ENCODE measurements at places on chromosomes 12 and 14. TPM values are rescaled to one million over a fixed set of nuclear protein-coding genes. Genes with fewer than 3 reads are reported as not detected.

Gene PCK2
- total RNA-seq = 159 TPM

Gene E2F7
- total RNA-seq = 0.23 TPM

Gene LIN7A
- 22.1 TPM for total RNA-seq

Gene KCNC2
- 0.02 TPM for total RNA-seq

Gene FAM90A1
- not detected for total RNA-seq

Gene FLRT2
- total RNA-seq = 2.8 TPM

Gene KRT83
- not detected for total RNA-seq

Gene SSPN
- 0.59 TPM for total RNA-seq

Gene FAIM2
- total RNA-seq = not detected

Gene TOMM20L
- not detected for total RNA-seq

Gene HOXC9
- total RNA-seq = not detected

Gene LUM
- total RNA-seq = 5.1 TPM

Gene MYF5
- not detected for total RNA-seq

GRCh38 chr12:57191410-57191809 lies 25.2 kb upstream of the NXPH4 start:
- no peak overlapping the region for H3K4me3 ChIP-seq
- no peak overlapping the region for H3K27ac ChIP-seq
- no peaks in the 10 kb centered on the region for H3K27me3 ChIP-seq
- no peak for DNase-seq
- H3K4me1 ChIP-seq = no peaks in the 10 kb centered on the region

- no peak overlapping the region for H3K27ac ChIP-seq
- no peaks in the 10 kb centered on the region for H3K4me1 ChIP-seq
- no peaks in the 10 kb centered on the region for H3K27me3 ChIP-seq
- no peaks in the 10 kb centered on the region for H3K36me3 ChIP-seq
- DNase-seq = no peak
Measured at GRCh38 chr12:104809706-104810385, 148.2 kb downstream of the SLC41A2 start.

- H3K27me3 ChIP-seq = no peaks in the 10 kb centered on the region
- H3K4me1 ChIP-seq = no peaks in the 10 kb centered on the region
- DNase-seq = no peak
- no peak overlapping the region for H3K4me3 ChIP-seq
Measured at GRCh38 chr14:90693413-90693812, 122.8 kb downstream of the TTC7B start.

DNA sequence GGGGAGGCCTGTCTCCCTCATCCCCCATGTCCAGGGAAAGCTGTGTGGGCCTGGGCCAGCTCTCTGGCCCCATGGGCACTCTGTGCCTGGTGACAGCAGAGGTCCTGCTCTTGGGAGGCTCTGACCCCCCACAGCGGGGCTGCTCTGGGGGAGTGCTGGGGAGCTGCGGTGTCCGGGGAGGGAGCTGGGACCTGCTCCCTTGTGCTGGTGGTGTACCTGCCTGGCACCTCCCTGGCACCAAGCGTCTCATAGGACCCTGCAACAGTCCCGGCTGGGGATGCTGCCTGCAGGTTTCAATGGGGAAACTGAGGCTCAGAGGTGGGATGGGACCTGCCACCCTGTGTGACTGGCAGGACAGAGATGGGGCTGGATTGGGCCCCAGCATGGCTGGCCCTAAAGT lies 111.3 kb downstream of the KIF26A start:
- no peak overlapping the region for H3K4me3 ChIP-seq
- H3K36me3 ChIP-seq = no peaks in the 10 kb centered on the region
- no peak overlapping the region for H3K27ac ChIP-seq

- H3K4me1 ChIP-seq = no peaks in the 10 kb centered on the region
- no peak overlapping the region for H3K4me3 ChIP-seq
- H3K27me3 ChIP-seq = no peaks in the 10 kb centered on the region
- no peaks in the 10 kb centered on the region for H3K36me3 ChIP-seq
- H3K27ac ChIP-seq = no peak overlapping the region
Measured at GRCh38 chr14:36087411-36087810, 89.1 kb downstream of the PTCSC3 start.

GRCh38 chr14:58138031-58138713 lies 13.8 kb downstream of the ARMH4 start:
- no peaks in the 10 kb centered on the region for H3K36me3 ChIP-seq
- no peaks in the 10 kb centered on the region for H3K27me3 ChIP-seq
- DNase-seq = no peak

- H3K4me1 ChIP-seq = peaks cover 5% of the 10 kb centered on the region
- DNase-seq = peak; percentile 33
- H3K27ac ChIP-seq = peak within 1 kb of the TSS; percentile 22
- no peaks in the 10 kb centered on the region for H3K27me3 ChIP-seq
- no peaks in the 10 kb centered on the region for H3K36me3 ChIP-seq
Measured at GRCh38 chr12:42589465-42590329, at the start of gene PRICKLE1. Gene PRICKLE1 (minus strand): TSS chr12:42589746. CDS start chr12:42472516, 117,230 bp downstream.

GRCh38 chr14:94074534-94074933 lies 6.5 kb downstream of the DDX24 start:
- H3K27ac ChIP-seq = no peak overlapping the region
- no peak overlapping the region for H3K4me3 ChIP-seq
- no peaks in the 10 kb centered on the region for H3K4me1 ChIP-seq
- no peaks in the 10 kb centered on the region for H3K27me3 ChIP-seq

GRCh38 chr12:9711664-9712063 lies 21.2 kb downstream of the CLECL1 start:
- no peak overlapping the region for H3K27ac ChIP-seq
- no peak overlapping the region for H3K4me3 ChIP-seq
- no peaks in the 10 kb centered on the region for H3K36me3 ChIP-seq
- DNase-seq = no peak

GRCh38 chr14:104517867-104518266 lies 61.7 kb upstream of the C14orf180 start:
- no peak overlapping the region for H3K27ac ChIP-seq
- DNase-seq = no peak
- H3K36me3 ChIP-seq = no peaks in the 10 kb centered on the region
- no peak overlapping the region for H3K4me3 ChIP-seq
- H3K27me3 ChIP-seq = no peaks in the 10 kb centered on the region
- no peaks in the 10 kb centered on the region for H3K4me1 ChIP-seq

GRCh38 chr14:51780006-51780692 lies 80.3 kb upstream of the GNG2 start:
- no peaks in the 10 kb centered on the region for H3K36me3 ChIP-seq
- no peaks in the 10 kb centered on the region for H3K4me1 ChIP-seq
- DNase-seq = peak; percentile 60
- no peak overlapping the region for H3K4me3 ChIP-seq

DNA sequence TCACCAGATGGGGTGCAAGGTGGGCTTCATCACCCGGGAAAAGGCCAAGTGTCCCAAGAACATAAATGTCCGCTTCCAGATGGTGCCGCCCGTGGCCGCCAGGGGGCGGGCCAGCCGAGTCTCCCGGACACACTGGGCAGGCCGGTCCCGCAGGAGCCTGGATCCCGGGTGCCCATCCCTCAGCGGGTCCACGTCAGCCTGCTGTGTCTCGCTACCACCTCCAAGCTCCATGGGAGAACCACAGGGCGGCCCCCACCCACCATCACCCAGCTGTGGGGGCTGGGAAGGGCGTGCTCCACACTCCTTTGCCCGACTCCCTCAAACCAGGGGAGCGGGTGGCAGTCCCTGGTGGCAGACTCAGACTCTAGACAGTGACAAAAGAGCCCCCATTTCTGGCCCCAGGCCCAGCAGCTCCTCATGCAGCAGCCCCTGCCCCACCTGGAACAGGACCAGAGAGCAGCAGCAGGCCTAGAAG lies 22.0 kb upstream of the NUDT14 start:
- H3K36me3 ChIP-seq = no peaks in the 10 kb centered on the region
- H3K27me3 ChIP-seq = no peaks in the 10 kb centered on the region
- no peak overlapping the region for H3K27ac ChIP-seq
- no peak overlapping the region for H3K4me3 ChIP-seq
- DNase-seq = peak; percentile 83

- H3K27me3 ChIP-seq = no peaks in the 10 kb centered on the region
- peak overlapping the region; percentile 74 for H3K27ac ChIP-seq
- H3K4me1 ChIP-seq = peaks cover 69% of the 10 kb centered on the region
- H3K4me3 ChIP-seq = no peak overlapping the region
- no peaks in the 10 kb centered on the region for H3K36me3 ChIP-seq
- no peak for DNase-seq
Measured at GRCh38 chr12:113260127-113260526, 38.9 kb downstream of the TPCN1 start.

- no peak overlapping the region for H3K4me3 ChIP-seq
- peaks cover under 1% of the 10 kb centered on the region for H3K4me1 ChIP-seq
Measured at GRCh38 chr12:12896260-12896659, 4.9 kb downstream of the GPRC5A start.

- no peaks in the 10 kb centered on the region for H3K4me1 ChIP-seq
- no peak overlapping the region for H3K27ac ChIP-seq
- no peaks in the 10 kb centered on the region for H3K27me3 ChIP-seq
- no peaks in the 10 kb centered on the region for H3K36me3 ChIP-seq
- no peak for DNase-seq
Measured at GRCh38 chr12:63423839-63424238, 244.5 kb downstream of the DPY19L2 start.

- DNase-seq = no peak
- H3K4me3 ChIP-seq = no peak overlapping the region
- no peaks in the 10 kb centered on the region for H3K27me3 ChIP-seq
- H3K27ac ChIP-seq = no peak overlapping the region
- no peaks in the 10 kb centered on the region for H3K36me3 ChIP-seq
Measured at GRCh38 chr14:50407111-50407812, 10.6 kb upstream of the CDKL1 start.

GRCh38 chr12:95605875-95606274 lies 54.6 kb upstream of the USP44 start:
- DNase-seq = no peak
- no peak overlapping the region for H3K4me3 ChIP-seq
- H3K4me1 ChIP-seq = no peaks in the 10 kb centered on the region
- H3K27ac ChIP-seq = no peak overlapping the region
- no peaks in the 10 kb centered on the region for H3K36me3 ChIP-seq

DNA sequence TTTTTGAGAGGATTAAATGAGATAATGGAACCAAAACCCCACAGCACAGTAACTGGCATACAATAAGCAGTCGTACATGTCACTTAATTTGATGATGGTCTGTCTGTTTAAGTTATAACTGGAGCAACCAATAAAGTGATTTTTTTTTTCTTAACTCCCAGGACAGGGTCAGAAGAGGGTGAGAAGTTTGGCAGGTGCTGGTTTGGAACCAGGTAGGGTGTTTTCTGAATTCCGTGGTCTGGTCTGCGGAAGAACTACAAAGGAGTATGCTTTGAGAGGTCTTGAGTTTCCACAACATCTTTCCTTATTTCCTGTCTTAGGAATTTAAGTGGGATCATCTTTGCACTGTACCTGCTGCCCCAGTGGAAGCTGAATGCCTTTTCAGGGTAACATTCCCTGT lies 111.7 kb downstream of the SLC8A3 start:
- H3K4me1 ChIP-seq = no peaks in the 10 kb centered on the region
- DNase-seq = no peak
- no peaks in the 10 kb centered on the region for H3K36me3 ChIP-seq
- no peak overlapping the region for H3K4me3 ChIP-seq
- no peak overlapping the region for H3K27ac ChIP-seq

- no peaks in the 10 kb centered on the region for H3K4me1 ChIP-seq
- H3K36me3 ChIP-seq = no peaks in the 10 kb centered on the region
- DNase-seq = no peak
- no peak overlapping the region for H3K27ac ChIP-seq
Measured at GRCh38 chr14:66603945-66604344, 96.0 kb downstream of the GPHN start.

DNA sequence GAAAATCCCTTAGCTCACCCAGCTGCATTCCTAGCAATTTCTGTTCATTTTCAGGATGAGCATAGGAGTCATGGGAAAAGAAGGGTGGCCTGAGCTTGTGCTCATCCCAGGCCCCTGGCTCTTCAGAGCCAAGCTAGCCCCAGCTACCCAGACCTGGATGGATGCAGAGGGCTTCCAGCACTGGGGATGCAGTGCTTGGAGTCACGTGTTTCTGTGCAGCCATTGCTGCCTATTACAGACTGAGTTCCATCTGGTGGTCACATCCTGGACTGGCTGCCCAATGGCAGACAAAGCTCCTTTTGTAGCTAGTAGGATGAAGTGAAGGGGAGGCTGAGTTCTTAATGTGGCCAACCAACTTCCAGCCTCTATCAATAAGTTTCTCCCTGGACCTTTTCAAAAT lies 54.2 kb upstream of the JDP2 start:
- H3K36me3 ChIP-seq = no peaks in the 10 kb centered on the region
- H3K27me3 ChIP-seq = no peaks in the 10 kb centered on the region
- no peak overlapping the region for H3K27ac ChIP-seq
- no peak for DNase-seq
- no peaks in the 10 kb centered on the region for H3K4me1 ChIP-seq

DNA sequence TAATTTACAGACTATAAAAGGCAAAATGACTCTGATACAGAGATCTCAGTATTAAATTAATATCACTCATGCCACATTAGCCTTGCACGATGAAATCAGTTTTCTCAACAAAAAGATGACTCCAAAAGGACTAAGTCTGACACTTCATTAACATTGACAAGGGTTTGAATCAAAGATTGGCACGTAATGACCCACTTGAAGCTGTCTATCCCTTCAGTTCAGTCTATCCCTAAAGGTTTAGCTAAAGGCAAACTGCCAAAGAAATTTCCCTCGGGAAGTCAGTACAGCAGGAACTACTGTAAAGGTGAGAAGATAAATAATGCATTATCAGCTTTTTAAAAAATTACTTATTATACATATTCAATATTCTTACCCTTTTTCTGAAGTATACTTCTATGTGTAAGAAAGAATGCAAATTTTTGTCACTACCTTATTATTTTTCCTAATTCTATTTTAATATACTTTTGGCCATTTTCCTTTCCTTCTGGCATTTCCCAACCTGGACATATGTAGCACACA lies 127.1 kb downstream of the NELL2 start:
- H3K27ac ChIP-seq = no peak overlapping the region
- no peaks in the 10 kb centered on the region for H3K27me3 ChIP-seq
- H3K36me3 ChIP-seq = no peaks in the 10 kb centered on the region
- no peaks in the 10 kb centered on the region for H3K4me1 ChIP-seq

DNA sequence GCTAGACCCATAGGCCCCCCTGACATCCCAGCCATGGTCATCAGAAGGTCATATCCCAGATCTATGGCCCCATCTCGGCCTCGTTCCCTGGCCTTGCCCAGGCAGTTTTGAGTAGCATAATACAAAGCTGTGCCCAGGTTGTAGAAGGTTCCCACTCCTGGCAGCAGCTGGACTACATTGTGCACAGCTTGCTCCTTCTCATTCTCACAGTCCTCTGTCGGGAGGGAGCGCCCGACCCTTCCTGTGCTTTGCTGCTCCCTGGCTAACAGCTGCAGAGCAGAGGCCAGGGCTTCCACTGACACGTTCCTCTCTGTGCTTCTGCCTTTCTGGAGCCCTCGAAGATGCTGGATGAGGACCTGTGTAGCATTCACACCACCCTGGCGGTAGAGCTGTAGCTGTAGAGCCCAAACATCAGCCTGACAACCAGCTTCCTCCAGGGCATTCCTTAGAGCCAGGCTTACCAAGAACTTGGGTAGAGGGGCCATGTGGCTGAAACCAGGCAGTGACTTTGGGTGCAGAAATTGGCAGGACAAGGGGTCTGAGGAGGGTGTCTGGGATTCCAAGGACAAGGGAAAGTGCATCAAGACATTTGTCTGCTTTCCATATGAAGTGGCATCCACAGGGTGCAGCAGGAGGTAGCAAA lies 1.0 kb downstream of the APOF start:
- H3K27me3 ChIP-seq = no peaks in the 10 kb centered on the region
- no peak for DNase-seq
- peaks cover 51% of the 10 kb centered on the region for H3K4me1 ChIP-seq
- peaks cover 2% of the 10 kb centered on the region for H3K36me3 ChIP-seq

- no peak overlapping the region for H3K4me3 ChIP-seq
- H3K27ac ChIP-seq = no peak overlapping the region
- DNase-seq = no peak
Measured at GRCh38 chr14:61710853-61711817, 15.8 kb downstream of the HIF1A start.

All from right lobe of liver (tissue), 6 donors.